ENCODE measurements at places on chromosomes 1 and 21. TPM values are rescaled to one million over a fixed set of nuclear protein-coding genes. Genes with fewer than 3 reads are reported as not detected.

DNA sequence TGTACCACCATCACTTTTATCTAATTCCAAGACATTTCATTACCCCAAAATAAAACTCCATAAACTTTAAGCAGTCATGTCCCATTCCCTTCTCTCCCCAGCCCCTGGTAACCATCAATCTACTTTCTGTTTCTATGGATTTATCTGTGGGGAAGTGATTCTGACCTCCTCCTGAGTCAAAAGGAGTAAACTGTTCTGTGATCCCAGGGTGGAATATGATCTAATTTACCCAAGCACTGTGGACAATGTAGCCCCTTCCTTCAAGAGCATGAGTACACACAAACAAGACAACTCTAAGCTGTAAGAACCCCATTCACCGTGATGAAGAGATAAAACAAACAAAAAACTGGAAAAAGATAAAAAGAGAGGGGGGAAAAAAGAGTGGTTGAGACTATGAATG lies 77.9 kb downstream of the PLPP3 start:
- peak overlapping the region; percentile 54 for H3K27ac ChIP-seq
- H3K4me1 ChIP-seq: peaks cover 100% of the 10 kb centered on the region
- no peak for DNase-seq
- H3K4me3 ChIP-seq: no peak overlapping the region
- H3K36me3 ChIP-seq: peaks cover 54% of the 10 kb centered on the region

- peak within 1 kb of the TSS; percentile 24 for H3K4me3 ChIP-seq
- H3K27ac ChIP-seq: peak within 1 kb of the TSS; percentile 11
- no peaks in the 10 kb centered on the region for H3K27me3 ChIP-seq
- H3K4me1 ChIP-seq: no peaks in the 10 kb centered on the region
- no peak for DNase-seq
Observed at GRCh38 chr21:14545906-14546480, at the start of gene SAMSN1. SAMSN1 (minus strand) TSS chr21:14546315; CDS start chr21:14546261, 54 bp downstream.

The PCBP3 gene
- total RNA-seq: 2.9 TPM

The DYNLT5 gene
- 3.1 TPM for total RNA-seq

GRCh38 chr1:200739702-200740570 lies 1.2 kb downstream of the CAMSAP2 start:
- no peaks in the 10 kb centered on the region for H3K27me3 ChIP-seq
- H3K27ac ChIP-seq: peak overlapping the region; percentile 100
- H3K36me3 ChIP-seq: no peaks in the 10 kb centered on the region
- peak overlapping the region; percentile 92 for H3K4me3 ChIP-seq
- DNase-seq: no peak
- H3K4me1 ChIP-seq: peaks cover 58% of the 10 kb centered on the region

The TARBP1 gene
- 11.4 TPM for total RNA-seq

The TP73 gene
- 0.05 TPM for total RNA-seq

The LDLRAD2 gene
- not detected for total RNA-seq

DNA sequence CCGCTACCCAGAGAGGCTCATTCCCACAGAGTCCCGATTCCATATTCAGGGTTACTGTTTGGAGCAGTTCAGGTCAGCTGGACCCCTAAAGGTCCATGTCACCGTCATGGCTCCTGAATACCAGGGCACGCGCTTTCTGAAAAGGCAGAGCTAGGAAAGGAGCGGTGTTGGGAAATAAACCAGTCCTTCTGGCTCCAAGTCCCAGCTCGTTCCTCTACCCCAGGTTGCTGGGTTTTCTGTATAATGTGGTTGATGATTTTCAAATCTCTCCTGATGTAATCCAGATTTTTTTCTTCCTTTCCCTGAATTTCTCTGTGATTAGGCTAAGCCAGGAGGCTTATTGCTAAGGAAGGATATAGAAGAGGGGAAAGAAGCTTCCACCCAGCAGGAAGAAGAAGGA lies 14.0 kb upstream of the PKP1 start:
- H3K27ac ChIP-seq: no peak overlapping the region
- no peaks in the 10 kb centered on the region for H3K36me3 ChIP-seq
- no peak for DNase-seq
- H3K4me3 ChIP-seq: no peak overlapping the region
- no peaks in the 10 kb centered on the region for H3K4me1 ChIP-seq

The LAX1 gene
- not detected for total RNA-seq

GRCh38 chr1:220123066-220123465 lies 29.1 kb downstream of the IARS2 start:
- H3K4me3 ChIP-seq: no peak overlapping the region
- peaks cover 24% of the 10 kb centered on the region for H3K36me3 ChIP-seq
- DNase-seq: no peak
- no peak overlapping the region for H3K27ac ChIP-seq

GRCh38 chr1:14964711-14965055 lies 188.9 kb upstream of the TMEM51 start:
- peaks cover 18% of the 10 kb centered on the region for H3K4me1 ChIP-seq
- no peak overlapping the region for H3K27ac ChIP-seq
- H3K36me3 ChIP-seq: peaks cover 27% of the 10 kb centered on the region
- no peak overlapping the region for H3K4me3 ChIP-seq
- DNase-seq: no peak
- no peaks in the 10 kb centered on the region for H3K27me3 ChIP-seq

DNA sequence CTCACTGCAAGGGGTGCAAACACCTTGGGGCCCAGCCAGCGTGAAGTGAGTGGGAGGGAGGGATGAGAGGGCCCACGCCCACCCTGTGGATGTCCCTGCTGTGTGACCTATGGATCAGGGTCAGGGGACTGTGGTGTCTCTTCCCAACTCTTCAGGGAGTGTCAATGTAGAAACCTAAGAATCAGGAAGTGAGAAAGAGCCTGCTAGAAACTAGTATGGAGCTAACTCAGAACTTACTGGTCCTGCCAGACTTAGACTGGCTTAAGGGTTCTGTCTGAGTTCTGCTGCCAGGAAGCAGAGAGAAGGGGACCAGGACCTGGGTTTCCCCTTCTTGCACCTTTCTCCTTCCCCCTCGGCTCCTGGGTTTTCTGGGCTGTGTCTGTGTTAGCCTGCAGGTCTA lies 1.8 kb upstream of the IL10 start:
- H3K4me3 ChIP-seq: no peak overlapping the region
- no peaks in the 10 kb centered on the region for H3K36me3 ChIP-seq

The VHLL gene
- total RNA-seq: not detected

The IFI44 gene
- total RNA-seq: 6.6 TPM

The PRAMEF9 gene
- total RNA-seq: not detected

The HAO2 gene
- total RNA-seq: not detected

- H3K27ac ChIP-seq: no peak overlapping the region
- H3K36me3 ChIP-seq: no peaks in the 10 kb centered on the region
- no peak overlapping the region for H3K4me3 ChIP-seq
Observed at GRCh38 chr1:67528141-67528540, 97.9 kb upstream of the SERBP1 start.

GRCh38 chr1:157975228-157975950 lies 18.1 kb upstream of the KIRREL1 start:
- peaks cover 38% of the 10 kb centered on the region for H3K27me3 ChIP-seq
- no peaks in the 10 kb centered on the region for H3K36me3 ChIP-seq
- H3K4me1 ChIP-seq: peaks cover 11% of the 10 kb centered on the region
- no peak for DNase-seq
- H3K27ac ChIP-seq: no peak overlapping the region

DNA sequence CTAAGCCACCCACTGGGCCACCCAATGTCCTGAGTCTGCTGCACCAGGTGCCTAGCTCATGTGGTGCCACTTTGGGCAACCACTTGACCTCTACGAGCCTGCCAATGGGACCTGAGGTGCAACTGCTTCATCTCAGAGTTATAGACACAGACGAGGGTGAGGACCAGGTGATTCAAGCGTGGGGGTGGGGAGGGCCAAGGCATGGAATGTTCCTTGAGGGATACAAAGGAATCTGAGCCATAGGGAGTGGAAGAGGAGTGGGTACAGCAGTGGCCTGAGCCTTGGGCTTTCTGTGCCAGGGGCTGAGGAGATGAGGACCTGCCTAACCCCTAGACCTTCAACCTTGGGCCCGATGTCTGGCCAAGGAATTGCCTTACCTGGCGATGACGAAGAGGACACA lies 209.1 kb downstream of the GRIK3 start:
- H3K4me1 ChIP-seq: no peaks in the 10 kb centered on the region
- no peaks in the 10 kb centered on the region for H3K36me3 ChIP-seq
- DNase-seq: no peak
- H3K4me3 ChIP-seq: no peak overlapping the region
- H3K27ac ChIP-seq: no peak overlapping the region

DNA sequence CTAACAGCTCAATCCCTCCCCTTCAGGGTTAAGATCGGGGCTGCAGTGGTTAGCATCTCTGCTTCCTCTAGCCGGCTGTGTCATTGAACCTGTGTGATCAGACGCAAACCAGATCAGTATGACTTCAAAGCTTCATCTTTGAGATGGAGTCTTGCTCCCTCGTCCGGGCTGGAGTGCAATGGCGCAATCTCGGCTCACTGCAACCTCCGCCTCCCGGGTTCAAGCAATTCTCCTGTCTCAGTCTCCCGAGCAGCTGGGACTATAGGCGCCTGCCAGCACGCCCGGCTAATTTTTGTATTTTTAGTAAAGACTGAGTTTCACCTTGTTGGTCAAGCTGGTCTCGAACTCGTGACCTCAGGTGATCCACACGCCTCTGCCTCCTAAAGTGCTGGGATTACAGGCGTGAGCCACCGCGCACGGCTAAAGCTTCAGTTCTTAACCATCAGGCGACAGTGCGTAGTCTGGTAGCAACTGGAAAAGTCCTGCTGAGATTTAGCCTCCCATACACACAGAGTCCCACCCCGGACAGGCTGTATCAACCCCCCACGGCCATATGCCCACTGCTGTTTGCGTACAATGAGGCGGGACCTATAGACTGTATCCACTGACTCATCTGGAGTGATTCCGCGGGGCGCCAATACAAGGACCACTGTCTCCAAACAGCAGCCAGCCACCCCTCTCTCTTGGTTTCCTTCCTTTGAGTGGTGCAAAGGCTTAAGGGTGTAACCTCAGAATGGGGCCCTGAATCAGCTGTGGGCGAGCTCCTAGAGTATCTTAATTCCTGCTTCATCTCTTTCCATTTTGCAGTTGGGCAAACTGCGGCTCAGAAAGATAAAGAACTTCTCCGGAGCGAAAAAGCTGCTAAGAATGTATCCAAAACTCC lies 23.3 kb downstream of the CELA3A start:
- peak overlapping the region; percentile 99 for H3K4me3 ChIP-seq
- no peaks in the 10 kb centered on the region for H3K36me3 ChIP-seq
- H3K4me1 ChIP-seq: peaks cover 27% of the 10 kb centered on the region
- DNase-seq: peak; percentile 33
- H3K27me3 ChIP-seq: no peaks in the 10 kb centered on the region

- H3K27ac ChIP-seq: peak overlapping the region; percentile 100
- H3K4me1 ChIP-seq: peaks cover 99% of the 10 kb centered on the region
- peak overlapping the region; percentile 61 for H3K4me3 ChIP-seq
- peaks cover 43% of the 10 kb centered on the region for H3K36me3 ChIP-seq
Observed at GRCh38 chr1:44807364-44808062, 362 bp upstream of the DYNLT4 start.

DNA sequence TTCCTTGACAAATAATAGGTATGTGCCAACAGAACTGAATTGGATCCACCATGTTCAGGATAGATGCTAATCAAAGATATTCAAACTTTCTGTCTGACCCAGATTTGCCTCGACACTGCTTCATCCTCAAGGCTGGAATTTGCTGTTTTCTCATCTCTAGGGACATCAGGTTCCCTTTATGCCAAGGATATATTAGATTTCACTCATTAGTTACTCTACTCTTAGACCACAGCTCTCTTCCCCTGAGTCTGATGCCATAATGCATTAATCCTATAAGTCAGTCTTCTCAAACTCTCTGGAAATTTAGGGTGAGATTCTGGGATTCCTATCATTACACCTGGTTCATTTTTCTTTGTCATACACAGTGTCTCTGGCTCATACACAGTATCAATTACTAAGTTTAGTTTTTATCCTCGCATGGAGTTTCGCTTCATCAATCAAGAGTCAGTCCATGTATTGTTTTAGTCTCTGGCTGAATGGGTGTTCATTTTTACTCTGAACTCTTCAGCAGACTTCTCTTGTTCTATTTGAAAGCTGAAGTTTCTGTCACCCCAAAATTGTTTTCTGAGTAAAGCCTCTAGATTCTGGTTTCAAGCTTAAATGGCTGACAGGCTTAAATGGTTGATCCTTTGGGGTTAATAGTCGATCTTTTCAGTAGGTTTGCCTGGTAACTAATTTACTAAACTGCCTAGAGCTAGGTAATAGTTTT lies 9.3 kb upstream of the DCAF6 start:
- DNase-seq: no peak
- no peak overlapping the region for H3K4me3 ChIP-seq
- no peaks in the 10 kb centered on the region for H3K27me3 ChIP-seq
- H3K36me3 ChIP-seq: no peaks in the 10 kb centered on the region
- peaks cover 85% of the 10 kb centered on the region for H3K4me1 ChIP-seq

The HPCAL4 gene
- total RNA-seq: 0.88 TPM

The GSTM5 gene
- total RNA-seq: 2.4 TPM

The SLC44A5 gene
- total RNA-seq: 0.58 TPM

DNA sequence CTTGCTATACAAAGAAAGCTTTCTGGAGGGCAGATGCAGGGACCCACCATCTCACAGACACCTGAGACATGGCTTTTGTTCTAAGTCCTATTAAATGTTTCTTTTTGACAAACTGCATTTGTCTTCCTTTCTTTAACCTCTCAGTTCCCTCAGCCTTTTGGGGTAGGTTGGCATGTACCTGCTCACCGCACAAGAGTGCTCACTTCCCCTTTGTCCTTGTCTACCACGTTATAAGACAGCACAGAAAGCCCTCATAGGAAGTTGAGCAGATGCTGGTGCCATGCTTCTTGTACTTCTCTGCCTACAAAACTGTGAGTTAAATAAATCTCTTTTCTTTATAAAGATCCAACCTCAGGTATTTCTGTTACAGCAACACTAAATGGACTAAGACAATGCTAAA lies 31.9 kb upstream of the RGS21 start:
- H3K27me3 ChIP-seq: no peaks in the 10 kb centered on the region
- H3K27ac ChIP-seq: no peak overlapping the region
- DNase-seq: no peak
- H3K36me3 ChIP-seq: no peaks in the 10 kb centered on the region
- no peak overlapping the region for H3K4me3 ChIP-seq
- H3K4me1 ChIP-seq: no peaks in the 10 kb centered on the region

GRCh38 chr1:195501118-195501517 lies 1107.1 kb downstream of the KCNT2 start:
- H3K27me3 ChIP-seq: no peaks in the 10 kb centered on the region
- H3K4me1 ChIP-seq: no peaks in the 10 kb centered on the region
- no peak overlapping the region for H3K4me3 ChIP-seq
- no peaks in the 10 kb centered on the region for H3K36me3 ChIP-seq

The CDK18 gene
- 179 TPM for total RNA-seq

GRCh38 chr1:44318097-44319088 lies 36.7 kb downstream of the ERI3 start:
- H3K27me3 ChIP-seq: no peaks in the 10 kb centered on the region
- peaks cover 52% of the 10 kb centered on the region for H3K36me3 ChIP-seq
- H3K27ac ChIP-seq: no peak overlapping the region
- no peak for DNase-seq

All from left ventricle myocardium inferior (tissue), 1 donor.